Motor neuron (in vitro differentiated cells): ENCODE measurements at places on chromosomes 4 and X. TPM values are rescaled to one million over a fixed set of nuclear protein-coding genes. Genes with fewer than 3 reads are reported as not detected.

- ATAC-seq: no peak
These were observed 105.5 kb upstream of the STK26 start for GRCh38 chrX:131917588-131917987.

The DDX53 gene
- total RNA-seq: not detected in 2 replicates

The MAP3K15 gene
- not detected in 2 replicates for total RNA-seq

DNA sequence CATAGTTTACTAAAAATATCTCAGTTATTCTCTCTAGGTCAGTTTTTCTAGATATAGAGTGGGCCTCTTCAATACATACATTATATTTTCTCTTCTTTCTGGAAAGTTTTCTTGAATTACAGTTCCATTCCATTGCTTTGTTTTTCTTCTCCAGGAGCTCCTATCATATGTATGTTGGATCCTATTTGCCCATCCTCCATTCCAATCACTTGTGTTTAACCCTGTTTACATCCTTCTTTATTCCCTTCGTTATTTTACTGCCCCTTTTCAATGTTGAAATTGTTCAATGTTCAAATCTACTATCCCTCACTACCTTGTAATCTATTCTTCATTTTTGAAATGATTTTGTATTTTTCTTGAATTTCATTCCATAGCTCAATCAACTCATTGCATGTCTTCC, 97.4 kb downstream of the IRF2 start:
- no peak for ATAC-seq

The SPINK2 gene
- not detected in 2 replicates for total RNA-seq

GRCh38 chr4:101274888-101275752, 72.2 kb downstream of the PPP3CA start:
- ATAC-seq: no peak

DNA sequence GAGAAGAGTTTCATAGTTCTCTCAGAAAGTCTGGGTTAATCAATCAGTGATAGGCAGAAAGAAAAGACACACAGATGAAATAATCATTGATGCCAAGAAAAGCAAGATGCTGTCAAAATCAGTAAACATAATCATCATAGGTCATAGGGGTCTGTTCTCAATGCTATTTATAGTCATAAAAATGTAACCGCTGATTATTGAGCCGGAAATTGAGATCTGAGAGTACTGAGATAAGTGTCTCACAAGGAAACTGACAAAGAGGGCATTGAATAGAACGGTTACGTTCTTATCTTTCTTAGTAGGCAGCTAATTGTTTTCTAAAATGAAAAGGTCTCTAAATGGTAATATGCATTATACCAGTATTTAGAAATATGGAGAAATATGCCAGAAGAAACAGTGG, 1686.1 kb upstream of the AGA start:
- ATAC-seq: no peak

GRCh38 chr4:94974773-94975172, 217.0 kb downstream of the BMPR1B start:
- ATAC-seq: no peak

The TLR10 gene
- total RNA-seq: 0.15 TPM in 1 of 2 replicates, not detected in the other

The EREG gene
- total RNA-seq: 0.13 and 0.18 TPM in 2 replicates

GRCh38 chr4:26062215-26062614, 148.2 kb downstream of the SMIM20 start:
- ATAC-seq: peak; percentile 68

- peak; percentile 96 for ATAC-seq
These were observed 11.0 kb upstream of the DUSP9 start for GRCh38 chrX:153635788-153636668.

The ARMCX1 gene
- 67.6 and 68.3 TPM in 2 replicates for total RNA-seq

The SASH3 gene
- 0.16 and 0.31 TPM in 2 replicates for total RNA-seq

DNA sequence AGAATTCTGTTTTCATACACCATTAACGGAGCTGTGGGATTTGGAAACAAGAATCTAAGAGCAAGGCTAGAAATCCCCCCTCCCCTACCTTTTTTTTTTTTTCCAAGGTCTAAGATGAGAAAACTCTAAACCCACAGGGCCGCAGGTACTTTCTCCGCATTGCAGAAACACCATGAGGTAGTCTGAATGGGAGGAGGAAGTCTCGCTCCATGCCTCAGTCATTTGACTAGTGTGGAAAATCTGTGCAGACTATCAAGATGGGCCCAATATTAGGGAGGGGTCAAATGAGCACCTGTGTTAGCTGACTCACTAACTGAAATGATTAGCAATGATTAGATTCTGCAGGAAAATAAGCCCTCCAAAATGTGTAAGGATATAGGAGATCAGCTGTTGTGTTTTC, 40.9 kb upstream of the MAP3K15 start:
- no peak for ATAC-seq

DNA sequence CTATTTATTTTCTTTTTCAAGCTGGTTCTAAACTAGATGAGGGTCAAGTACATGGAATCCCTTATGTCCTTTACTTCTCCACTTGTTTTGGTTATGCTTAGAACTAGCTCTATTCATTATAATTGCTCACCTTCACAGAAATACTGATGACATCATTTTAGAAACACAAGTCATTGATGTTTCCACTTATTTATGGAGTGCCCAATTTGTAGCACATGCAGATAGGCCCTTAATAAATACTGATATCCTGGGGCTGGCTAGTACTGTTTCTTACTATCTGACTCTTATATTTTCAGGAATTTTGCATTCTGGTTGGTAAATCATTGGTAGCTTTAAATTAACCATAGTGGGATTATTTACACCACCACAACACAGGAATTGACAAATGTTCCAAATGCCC, 112.2 kb downstream of the NAA11 start:
- ATAC-seq: no peak

The SPRY1 gene
- total RNA-seq: 6.8 and 7.1 TPM in 2 replicates

GRCh38 chr4:14151101-14151500, 523.6 kb upstream of the BOD1L1 start:
- no peak for ATAC-seq

- ATAC-seq: peak; percentile 83
These were observed 100.6 kb downstream of the AKAP4 start for GRCh38 chrX:50100188-50100587.

The MAGEB17 gene
- not detected in 2 replicates for total RNA-seq

The NDST3 gene
- 30.1 and 31.4 TPM in 2 replicates for total RNA-seq

The TEX13A gene
- not detected in 2 replicates for total RNA-seq

GRCh38 chr4:146333187-146333894, 119.0 kb downstream of the REELD1 start:
- ATAC-seq: peak; percentile 83

DNA sequence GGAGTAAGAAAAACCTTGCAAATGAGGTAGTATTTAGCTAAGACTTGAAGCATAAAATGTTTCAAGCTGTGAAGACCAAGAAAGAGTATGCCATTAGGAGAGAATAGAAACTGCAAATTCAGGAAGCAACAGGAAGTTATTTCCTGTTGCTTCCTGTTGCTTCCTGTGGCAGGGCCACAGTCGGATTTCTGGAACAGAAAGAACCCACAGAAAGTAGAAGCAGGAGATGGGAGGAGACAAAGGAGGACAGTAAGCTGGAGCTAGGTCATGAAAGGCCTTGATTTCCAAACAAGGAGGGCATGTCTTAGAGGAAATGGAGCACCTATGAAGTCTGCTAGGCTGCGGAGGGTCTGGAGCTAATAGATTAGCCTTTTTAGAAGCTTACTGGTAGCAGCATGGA, 17.2 kb downstream of the ASB11 start:
- no peak for ATAC-seq

GRCh38 chrX:133308499-133308897, 90.3 kb upstream of the TFDP3 start:
- ATAC-seq: no peak

The RBM46 gene
- 0.08 and 0.36 TPM in 2 replicates for total RNA-seq

The NHSL2 gene
- 0.65 and 1.7 TPM in 2 replicates for total RNA-seq

DNA sequence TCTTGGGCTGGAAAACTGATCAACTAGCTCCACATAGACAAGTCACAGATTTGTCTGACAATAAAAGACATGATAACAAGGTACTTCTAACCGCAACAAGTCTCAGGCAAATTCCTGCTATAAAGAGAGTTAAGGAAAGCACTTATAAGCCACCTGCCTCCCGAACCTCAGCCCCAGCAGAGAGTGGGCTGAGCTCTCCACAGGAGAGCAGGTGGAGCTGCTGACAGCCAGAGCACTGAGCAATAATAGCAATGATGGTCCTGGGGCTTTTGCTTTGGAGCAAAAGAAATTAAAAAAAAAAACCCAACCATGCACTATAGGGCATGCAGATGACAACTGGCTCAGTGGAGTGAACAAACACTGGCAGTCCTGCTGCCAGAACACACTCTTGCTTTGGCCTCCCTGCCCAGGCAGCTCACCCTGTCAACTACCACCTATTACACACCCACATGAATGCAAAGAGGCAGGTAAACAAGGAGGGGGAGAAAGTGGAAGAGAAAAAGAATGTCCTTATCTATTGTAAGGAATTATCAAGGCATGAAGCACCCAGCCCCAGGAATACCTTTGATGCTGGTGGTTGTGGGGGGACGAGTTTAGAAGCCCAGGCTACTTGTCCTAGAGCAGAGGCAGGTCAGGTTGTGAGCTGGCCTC, 135.8 kb upstream of the DGKK start:
- ATAC-seq: no peak
